ENCODE measurements at places on chromosomes 1 and 21.

DNA sequence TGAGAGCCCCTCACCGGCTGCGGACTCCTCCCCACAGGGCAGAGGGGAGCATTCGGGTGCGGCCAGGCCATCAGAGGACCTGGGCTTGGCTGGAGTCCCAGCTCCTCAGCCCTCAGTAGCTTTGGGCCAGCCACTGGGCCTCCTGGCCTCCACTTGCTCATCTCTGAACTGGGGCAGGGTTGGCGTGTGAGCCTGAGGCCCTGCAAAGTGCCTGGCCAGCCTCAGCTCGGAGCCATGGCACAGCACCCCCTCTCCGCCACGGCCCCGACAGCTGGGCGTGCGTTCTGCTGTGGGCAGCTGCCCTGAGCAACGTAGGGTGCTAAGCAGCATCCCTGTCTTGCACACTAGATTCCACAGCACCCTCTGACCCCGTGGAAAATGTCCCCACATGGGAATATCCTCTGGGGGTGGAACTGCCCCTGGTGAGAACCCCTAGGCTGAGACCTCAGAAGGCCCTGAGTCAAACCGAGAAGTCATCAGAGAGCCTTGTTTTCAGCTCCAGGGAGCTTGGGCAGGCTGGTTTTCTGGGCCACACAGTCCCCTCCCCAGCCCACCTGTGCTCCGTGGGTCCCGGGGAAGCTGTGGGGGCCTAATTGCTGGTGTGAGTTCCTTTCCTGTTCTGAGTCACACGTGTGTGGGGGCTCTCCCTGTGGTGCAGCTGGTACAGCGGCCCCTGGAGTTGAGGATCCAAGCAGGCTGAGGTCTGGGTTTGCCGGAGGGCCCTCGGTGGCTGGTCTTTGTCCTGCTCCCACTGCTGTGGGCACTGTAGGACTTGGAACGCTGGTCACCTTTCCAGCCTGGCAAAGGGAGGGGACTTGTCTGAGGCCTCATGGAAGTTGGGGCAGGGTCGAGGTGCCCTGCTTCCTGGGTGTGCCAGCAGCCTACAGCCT, 24.5 kb downstream of the TP73 start:
- peak; percentile 13 for DNase-seq

DNA sequence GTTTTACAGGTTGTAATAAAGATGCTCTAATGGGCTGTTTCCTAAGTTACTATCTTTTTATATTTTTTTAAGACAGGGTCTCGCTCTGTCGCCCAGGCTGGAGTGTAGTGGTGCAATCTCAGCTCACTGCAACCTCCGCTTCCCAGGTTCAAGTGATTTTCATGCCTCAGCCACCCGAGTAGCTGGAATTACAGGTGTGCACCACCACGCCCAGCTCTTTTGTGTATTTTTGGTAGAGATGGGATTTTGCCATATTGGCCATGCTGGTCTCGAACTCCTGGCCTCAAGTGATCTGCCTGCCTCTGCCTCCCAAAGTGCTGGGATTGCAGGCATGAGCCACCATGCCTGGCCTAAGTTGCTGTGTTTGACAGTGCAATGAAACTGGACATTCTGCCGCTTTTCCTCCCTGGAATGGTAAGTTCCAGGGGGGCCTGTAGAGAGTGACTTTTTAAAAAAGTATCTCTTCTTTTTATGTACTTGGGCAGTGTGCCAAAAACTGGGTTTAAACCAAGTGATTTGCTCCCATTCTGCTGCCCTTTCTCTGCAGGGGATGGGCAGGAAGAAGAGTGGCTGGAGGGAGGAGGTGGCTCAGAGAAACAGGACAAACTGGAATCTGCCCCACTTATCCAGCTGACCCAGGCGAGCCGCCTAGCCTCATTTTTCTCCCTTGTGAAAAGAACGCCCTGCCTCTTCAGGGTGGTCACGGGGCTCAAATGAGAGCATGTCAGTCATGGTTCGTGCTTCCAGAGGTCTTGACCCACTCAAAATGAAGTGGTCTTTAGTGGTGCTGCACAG, 2.3 kb downstream of the SLC37A1 start:
- no peak for DNase-seq

DNA sequence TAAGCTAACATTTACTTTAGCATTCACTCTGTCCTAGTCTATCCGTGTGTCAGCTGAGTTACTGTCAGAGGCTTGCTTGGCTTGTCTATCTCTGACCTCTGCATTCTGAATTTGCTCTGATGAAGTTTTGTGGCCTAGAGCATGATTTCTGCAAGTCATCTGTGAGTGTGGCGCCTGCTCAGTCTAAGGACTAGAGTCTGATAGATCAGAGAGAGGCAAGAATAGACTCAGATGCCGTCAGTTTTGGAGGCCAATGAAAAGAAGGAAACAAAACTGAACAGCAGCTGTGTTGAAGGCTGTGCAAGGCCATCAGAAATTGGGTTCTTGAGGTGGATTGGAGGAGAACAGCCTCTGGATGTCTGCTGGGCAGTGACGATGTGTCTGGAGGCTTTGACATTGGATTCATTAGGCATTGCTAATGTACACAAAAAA, 573.1 kb downstream of the USP25 start:
- DNase-seq = no peak

DNA sequence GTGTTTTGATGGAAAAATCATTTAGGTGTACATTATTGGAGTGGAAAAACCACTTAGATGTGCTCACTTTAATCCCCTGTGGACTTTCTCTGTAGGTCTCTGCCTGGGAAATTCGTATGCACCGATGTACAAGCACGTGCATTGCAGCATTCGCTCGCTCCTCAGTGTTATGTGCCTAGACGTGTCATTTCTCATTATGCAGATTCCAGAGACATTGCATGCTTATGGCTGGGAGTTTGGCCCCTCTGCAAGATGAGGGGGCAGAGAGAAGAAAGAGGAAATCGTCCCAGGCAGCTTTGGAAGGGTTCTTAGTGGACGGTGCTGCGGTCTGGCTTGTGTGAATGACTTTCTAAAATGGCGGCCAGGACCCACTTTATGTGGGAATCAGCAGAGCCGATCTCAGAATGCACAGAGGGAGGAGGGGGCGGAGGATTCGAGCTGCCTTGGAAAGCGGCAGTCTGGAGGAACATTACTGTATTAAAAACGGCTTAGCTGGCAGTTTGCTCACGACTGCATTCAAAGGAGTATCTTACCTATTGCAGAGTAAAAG, 2.3 kb downstream of the SPEN start:
- peak; percentile 53 for DNase-seq

- no peak for DNase-seq
These were observed 61.4 kb upstream of the ST6GALNAC3 start for GRCh38 chr1:76013206-76013581.

DNA sequence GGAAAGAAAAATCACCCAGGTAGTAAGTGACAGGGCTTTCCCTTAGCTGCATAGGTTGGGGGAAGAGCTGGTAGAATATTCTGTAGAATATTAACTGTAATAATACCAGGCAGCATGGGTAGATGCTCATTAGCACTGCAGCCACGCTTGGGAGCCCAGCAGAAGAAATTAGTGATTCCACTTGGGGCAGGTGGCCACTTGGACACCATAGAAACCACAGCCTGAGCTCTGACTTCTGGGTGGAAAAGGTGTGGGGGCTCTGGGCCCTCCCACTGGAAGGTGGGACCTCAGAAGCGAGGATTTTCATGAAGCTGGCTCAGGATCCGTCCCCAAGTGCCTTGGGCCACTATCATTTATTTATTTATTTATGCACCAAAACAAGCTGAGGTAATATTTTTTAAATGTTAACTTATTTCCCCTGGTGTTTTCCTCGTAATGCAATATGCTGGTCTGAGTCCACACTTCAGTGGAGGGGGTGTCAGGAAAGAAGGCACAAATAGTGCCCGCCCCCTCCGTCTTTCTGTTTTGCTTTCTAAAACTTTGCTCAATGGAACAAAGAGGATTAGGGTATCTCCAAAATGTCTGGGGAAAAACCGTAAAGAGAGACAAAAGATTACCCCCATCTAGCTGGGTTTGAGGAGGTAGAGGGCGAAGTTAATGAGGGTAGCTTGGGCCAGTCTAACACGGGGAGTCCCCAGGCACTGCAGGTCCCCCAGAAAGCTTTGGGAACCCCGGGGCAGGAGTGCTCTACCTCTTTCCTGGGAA, 75.2 kb upstream of the GADD45A start:
- no peak for DNase-seq

DNA sequence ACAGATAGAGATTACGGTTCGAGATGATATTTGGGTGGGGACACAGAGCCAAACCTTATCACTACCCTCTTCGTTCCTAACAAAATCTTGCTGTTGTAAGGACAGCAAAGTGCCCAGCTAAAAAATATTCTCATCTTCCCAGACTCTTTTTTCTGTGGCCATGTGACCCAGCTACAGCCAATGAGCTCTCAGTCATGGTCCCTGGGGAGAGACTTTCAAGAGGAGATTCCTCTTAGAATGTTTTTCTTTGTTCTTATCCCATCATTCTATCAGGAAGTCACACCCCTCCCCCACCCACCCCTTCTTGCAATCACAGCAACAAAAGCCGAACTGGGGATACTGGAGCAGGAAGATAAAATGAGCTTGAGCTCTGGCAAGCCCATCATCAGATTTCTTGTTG, 247.1 kb downstream of the CHRM3 start:
- no peak for DNase-seq

DNA sequence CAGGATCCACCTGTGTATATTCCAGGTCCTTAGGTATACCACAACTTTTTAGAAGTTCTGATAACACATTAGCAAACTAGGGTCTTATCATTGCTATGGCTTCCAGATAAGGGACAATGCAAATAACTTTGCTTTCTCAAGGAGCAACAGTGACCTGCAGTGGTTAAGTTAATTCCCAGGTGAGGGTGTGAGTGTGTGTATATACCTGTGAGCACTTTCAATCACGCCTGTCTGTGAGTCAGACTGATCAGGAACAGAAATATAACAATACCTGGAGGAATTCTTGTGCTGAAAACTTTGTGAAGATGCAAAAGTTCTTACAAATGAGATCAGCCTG, 317.0 kb downstream of the PAPPA2 start:
- DNase-seq = no peak

GRCh38 chr1:26279456-26280332, at the start of gene SH3BGRL3:
Gene SH3BGRL3 (plus strand): TSS chr1:26280086. CDS start chr1:26280156, 70 bp downstream.
- DNase-seq = peak; percentile 84

DNA sequence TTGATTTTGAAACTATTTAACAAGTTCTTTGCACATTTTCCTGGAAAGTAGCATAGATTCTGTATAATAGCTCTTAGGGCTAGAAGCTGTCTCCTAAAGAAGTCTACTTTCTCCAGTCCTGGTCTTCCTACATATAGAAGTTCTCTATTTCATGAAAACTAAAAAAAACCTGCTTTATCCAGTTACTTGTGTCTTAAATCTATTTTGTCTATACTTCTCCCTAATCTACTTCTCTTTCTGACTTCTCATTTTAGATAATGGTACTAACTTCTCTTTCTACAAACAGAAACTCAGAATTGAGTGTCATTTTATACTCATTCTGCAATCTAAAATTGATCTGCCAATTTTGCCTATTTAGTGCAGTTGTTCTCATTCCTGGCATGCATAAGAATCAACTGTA, 28.7 kb downstream of the PDE4B start:
- no peak for DNase-seq

GRCh38 chr1:117561551-117561950, 44.3 kb upstream of the TENT5C start:
- peak; percentile 6 for DNase-seq
